Astrocyte (in vitro differentiated cells and primary cell): ENCODE measurements at places on chromosomes 7 and 10.

- DNase-seq: no peak
Measured at GRCh38 chr10:103767756-103768155, 87.6 kb downstream of the SH3PXD2A start.

GRCh38 chr7:20237464-20238193 is 20.4 kb upstream of the MACC1 start:
- no peak for DNase-seq

GRCh38 chr10:66162560-66163143 is 763.2 kb upstream of the LRRTM3 start:
- no peak for DNase-seq

DNA sequence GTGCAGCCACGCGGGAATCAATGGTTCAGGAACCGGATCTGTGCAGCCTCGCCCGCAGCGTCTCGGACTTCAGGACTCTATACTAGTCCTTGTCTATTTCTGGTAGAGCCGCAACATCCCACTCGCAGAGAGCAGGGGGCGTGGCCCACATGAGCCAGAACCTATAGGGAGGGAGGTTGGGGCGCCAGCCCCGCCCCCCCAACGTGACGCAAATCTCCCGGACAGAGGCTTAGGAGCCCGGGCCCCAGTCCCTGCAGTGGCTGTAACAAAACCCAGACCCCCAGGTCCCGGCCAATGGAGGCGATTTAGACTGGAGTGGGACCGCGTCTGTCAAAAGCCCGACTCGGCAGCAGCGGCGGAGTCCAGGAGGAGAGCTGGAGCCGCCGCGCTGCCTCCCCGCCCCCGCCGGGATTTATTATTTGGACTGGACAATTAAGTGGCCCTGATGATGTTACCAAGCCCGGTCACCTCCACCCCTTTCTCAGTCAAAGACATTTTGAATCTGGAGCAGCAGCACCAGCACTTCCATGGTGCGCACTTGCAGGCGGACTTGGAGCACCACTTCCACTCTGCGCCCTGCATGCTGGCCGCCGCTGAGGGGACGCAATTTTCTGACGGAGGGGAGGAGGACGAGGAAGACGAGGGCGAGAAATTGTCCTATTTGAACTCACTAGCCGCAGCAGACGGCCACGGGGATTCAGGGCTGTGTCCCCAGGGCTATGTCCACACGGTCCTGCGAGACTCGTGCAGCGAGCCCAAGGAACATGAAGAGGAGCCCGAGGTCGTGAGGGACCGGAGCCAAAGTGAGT is at the start of gene NKX2-3:
Gene NKX2-3, plus strand, starts transcription at position 256 of the 809 bp plus-strand sequence. Its CDS starts 190 bp downstream, at position 446.
- DNase-seq: no peak

- DNase-seq: no peak
Measured at GRCh38 chr7:55569797-55570196, 2.5 kb downstream of the VOPP1 start.

GRCh38 chr7:139875821-139876241 is 46.8 kb downstream of the TBXAS1 start:
- DNase-seq: no peak

DNA sequence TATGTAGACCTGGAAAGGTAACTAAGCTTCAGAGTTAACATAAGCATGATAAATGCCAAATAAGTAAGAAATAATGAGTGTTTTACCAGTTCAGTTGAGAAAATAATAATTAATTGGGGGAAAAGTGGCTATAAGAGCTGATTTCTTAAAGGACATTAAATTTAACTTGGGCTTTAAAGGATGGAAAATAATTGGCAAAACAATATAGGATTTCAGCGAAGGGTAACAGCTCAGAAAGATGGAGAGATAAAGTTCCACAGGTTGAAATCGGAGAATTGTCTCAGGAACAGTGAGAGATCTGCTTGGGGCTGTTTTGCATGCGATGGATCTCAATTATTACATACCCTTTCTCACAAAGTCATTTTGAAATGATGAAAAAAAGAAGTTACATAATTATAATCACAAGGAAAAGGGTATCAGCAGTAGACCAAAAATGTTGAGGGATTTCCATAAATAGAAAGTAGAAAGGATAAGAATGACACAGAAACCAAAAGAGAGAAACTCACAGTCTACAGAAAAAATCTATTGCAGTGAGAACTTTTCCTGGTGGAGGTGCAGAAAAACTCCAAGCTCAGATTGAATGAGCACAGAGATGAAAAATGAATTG is 40.1 kb upstream of the ITGB8 start:
- no peak for DNase-seq

GRCh38 chr7:29859524-29860185 is 53.3 kb downstream of the WIPF3 start:
- no peak for DNase-seq

DNA sequence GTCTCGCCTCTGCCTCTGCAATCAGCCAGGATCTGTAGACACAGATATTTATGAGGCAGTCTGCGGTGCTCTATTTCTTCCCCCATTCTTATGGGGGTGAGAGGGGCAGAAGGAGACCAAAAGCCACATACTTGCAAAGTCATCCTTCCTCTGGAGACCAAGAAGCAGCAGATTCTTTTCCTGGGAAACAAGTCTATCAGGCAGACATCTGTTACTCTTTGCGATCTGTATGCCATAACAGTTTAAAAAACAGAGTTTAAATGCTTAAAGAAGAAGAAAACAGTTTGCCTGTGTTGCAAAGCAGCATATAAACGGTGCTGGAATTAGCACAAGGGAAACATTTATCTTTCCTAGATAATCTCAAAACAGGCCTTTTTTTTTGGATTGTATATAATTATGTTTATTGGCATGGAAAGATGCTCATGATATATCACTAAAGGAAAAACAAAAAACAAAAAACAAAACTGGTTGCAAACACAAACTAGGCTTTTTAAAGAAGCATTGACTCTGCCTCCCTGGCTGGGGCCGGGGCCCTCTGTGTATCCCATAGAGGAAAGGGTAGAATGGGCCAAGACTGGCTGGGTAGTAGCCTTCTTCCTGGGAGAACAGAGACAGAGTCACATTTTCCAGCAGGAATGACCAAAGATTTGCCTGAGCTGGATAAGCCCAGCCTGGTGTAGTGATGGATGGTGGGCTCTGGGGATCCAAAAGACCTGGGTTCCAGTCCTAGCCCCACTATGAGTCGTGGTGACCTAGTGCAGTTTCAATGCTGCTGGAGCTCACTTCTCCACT is 50.4 kb downstream of the RGS10 start:
- no peak for DNase-seq

GRCh38 chr7:66413379-66414114 is 208.4 kb downstream of the TPST1 start:
- DNase-seq: peak; percentile 72

GRCh38 chr7:85734823-85735222 is 548.0 kb upstream of the SEMA3D start:
- DNase-seq: no peak

DNA sequence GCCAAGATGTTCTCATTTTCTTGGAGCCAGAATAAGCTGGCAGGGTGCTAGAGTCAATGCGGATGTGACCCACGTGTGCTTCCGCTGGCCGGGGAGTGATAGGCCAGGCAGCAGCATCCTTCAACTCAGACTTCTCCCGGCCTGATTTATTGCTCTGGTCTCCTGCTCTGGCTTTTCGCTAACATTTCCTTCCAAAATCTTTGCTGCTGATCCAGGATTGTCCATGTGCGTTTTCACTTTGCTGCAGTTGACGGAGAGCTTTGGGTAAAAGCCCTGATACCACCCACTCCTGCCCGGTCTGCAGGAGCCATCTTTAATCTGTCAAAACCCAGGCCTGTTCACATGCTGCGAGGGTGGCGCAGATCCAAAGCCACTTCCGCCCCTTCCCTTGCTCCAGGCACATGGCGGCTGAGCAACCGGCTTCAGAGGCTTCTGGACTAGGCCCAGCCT is 106.8 kb downstream of the CYP26A1 start:
- DNase-seq: peak; percentile 22

GRCh38 chr7:97014145-97014750 is 8.9 kb downstream of the DLX6 start:
- DNase-seq: no peak

GRCh38 chr10:131943021-131943814 is 38.5 kb downstream of the BNIP3 start:
- DNase-seq: no peak
